ENCODE measurements at places on chromosomes 12 and 14.
A peak's percentile ranks its signal among the peaks of the same experiment; 100 is the strongest.

DNA sequence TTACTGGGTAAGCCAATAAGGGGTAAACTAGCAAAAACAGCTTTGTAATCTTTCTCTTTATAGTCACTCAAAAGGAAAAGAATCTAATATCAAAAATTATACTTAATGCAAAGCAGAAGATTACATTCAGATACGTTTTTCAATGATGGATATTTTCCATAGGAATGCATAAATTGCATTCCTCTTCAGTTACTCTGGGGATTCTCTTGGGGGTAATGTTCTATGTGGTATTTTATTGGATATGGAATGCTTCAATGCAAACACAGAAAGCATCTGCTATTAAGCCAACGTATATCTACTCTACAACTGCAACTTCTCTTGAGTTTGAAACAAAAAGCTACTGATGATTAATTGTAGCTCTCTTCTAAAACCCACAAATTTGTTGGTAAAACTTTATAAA lies 106.0 kb downstream of the SLC41A2 start:
- no peak for DNase-seq

DNA sequence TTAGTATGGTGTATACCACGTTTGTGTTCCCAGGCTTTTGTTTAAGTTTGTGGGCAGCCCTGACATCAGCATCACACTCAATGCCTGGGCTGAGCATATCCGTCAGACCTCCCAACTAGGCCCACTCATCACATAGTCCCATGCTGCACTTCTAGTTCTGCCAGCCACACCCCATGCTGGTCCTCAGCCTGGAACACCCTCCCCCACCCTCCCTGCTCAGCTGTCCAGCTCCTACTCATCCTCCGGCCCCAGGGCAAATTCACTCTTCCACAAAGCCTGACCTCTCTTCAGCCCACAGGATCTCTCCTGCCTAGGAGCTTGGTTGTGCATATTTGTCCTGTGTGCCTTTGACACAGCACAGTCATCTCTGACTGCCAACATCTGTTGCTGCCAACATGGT lies 3.9 kb upstream of the ENDOU start:
- DNase-seq, result no peak

- DNase-seq, result no peak
These were observed 18.9 kb downstream of the CCDC88C start for GRCh38 chr14:91398707-91399106.

- DNase-seq, result no peak
These were observed 89.0 kb downstream of the RFX4 start for GRCh38 chr12:106671840-106672239.

GRCh38 chr14:99067927-99068326 lies 204.1 kb downstream of the BCL11B start:
- DNase-seq, result no peak

DNA sequence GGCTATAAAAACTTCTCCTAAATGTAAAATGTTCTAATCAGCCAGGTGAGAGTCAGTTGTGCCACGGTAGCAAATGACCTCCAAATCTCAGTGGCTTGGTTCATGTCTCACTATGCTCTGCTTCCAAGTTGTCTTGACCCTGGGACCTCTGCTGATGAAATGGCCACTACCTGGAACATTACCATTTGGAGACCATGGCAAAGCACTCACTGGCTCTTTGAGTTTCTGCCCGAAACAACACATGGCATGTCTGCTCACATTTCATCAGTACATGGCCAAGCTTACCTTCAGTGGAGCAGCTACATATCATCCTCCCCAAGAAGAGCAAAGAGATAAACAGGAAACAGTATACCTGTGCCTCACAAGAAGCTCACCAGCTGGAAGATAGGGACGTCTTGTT lies 40.2 kb downstream of the PLEKHG7 start:
- DNase-seq, result no peak

- peak; percentile 65 for DNase-seq
These were observed 69.3 kb downstream of the ETV6 start for GRCh38 chr12:11718768-11719253.

DNA sequence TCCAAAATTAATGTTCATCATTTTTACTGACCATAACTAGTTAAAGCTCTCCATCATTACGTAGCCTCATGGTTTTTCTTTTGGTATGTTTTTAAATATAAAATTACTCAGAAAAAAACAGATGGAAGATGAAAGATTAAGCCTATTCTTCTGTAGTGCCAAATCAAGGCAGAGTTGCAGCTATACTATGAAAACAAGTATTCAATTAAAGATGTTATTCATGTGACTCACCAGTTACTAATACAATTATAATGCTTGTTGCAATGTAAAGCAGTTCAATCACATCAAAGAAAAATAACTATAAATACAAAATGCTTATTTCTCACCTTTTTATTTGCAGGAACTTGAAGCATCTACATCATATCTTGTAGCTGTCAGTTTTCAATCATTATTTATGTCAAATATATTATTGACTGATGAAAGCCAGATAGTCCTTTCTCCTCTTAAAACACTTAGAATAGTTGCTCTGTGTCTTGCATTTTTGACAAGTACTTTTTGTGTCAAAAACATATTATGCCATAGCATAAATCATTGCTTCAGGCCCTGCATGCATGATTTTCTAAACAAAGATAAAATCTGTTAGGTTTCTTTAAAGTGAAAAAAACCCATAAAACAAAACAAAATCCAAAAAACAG lies 36.0 kb upstream of the TRHDE start:
- DNase-seq, result peak; percentile 24

GRCh38 chr12:96814200-96814599 lies 92.9 kb upstream of the NEDD1 start:
- no peak for DNase-seq

- DNase-seq, result no peak
These were observed 17.4 kb downstream of the PAWR start for GRCh38 chr12:79673354-79673753.

GRCh38 chr14:93054876-93055275 lies 60.8 kb downstream of the ITPK1 start:
- no peak for DNase-seq

Data from fibroblast of pulmonary artery (primary cell).